GM20000 (cell line): ENCODE measurements at places on chromosomes 16 and 17.

DNA sequence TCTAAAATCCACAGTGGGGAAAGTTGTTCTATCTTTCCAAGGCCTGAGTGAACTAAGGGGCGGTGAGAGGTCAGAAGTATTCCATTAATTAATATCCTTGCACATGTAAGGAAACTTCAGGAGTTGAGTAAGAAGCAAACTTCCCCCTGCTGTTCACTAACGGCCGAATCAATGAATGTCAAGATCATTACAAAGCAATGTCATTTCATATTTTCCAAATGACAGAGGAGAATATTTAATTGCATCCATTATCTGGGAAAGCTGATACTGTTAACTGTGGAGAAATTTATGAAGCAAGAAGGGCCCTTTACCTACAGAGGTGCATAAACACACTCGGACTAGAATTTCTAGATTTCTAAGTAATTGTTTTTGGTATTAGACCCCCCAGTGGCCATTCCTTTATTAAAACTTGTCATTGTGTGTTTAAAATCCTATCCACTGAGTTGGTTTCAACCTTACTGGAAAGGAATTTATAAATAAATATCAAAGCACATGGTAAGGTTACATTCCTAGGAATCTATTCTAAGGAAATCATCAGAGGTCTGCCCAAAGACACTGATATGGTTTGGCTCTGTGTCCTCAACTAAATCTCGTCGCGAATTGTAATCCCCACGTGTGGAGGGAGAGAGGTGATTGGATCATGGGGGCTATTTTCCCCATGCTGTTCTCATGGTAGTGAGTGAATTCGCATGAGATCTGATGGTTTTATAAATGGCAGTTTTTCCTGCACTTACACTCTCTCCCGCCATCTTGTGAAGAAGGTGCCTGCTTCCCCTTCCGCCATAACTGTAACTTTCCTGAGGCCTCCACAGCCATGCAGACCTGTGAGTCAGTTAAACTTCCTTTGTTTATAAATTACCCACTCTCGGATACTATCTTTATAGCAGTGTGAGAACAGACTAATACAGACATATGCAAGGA, 20.4 kb upstream of the SMURF2 start:
- DNase-seq = no peak

DNA sequence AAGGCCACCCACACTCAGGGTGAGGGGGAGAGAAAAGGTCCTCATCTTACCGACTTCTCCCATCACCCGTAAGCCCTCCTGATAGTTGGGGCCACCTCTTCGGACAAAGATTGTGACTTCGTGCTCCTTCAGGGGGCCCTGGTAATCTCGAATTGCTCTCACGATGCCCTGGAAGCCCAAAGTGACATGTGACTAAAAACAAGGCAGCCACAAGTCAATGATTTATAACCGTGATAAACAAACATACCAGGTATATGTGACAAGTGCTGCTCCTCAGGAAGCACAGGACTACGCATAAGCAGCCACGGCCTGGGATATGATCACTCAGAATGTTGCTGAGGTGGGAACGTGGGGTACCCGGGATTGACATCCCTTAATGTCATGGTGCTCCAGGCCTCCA, 17.1 kb downstream of the ACLY start:
- DNase-seq = no peak

- DNase-seq = no peak
These were observed 21.0 kb downstream of the CBX4 start for GRCh38 chr17:79818026-79818758.

DNA sequence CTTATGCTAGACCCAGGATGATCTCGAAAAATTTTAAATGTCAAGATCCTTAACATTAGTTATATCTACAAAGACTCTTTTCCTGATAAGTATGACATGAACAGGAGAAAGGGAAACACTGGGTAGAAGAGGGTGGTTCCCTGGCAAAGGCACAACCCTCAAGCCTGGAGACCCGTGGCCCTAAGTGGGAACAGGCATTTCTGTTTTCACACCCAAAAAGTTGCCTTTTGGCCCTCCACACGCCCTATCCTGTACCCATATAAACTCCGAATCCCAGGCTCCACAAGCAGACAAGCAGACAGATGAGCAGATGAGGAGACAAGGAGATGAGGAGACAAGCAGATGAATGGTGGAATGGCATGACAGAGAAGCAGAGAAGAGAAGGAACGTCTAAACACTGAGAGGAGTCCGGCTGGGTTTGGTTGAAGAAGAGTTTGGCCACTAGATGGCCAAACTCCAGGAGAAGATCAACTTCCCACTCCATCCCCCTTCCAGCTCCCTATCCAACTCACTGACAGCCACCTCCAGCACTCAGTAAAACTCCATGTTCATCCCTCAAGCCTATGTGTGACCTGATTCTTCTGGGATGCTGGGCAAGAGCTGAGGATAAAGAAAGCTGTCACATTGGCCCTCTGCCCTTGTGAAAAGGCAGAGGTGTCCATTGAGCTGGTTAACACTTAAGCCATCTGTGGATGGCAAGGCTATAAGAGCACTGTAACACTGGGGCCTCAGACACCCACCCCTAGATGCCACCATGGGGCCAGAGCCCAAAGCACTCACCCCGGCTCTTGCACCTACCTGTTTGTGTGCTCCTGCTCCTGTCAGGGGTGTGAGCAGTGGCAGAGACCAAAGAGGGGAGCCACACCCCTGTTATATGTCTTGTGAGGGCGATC, 139.6 kb upstream of the FAM20A start:
- no peak for DNase-seq

DNA sequence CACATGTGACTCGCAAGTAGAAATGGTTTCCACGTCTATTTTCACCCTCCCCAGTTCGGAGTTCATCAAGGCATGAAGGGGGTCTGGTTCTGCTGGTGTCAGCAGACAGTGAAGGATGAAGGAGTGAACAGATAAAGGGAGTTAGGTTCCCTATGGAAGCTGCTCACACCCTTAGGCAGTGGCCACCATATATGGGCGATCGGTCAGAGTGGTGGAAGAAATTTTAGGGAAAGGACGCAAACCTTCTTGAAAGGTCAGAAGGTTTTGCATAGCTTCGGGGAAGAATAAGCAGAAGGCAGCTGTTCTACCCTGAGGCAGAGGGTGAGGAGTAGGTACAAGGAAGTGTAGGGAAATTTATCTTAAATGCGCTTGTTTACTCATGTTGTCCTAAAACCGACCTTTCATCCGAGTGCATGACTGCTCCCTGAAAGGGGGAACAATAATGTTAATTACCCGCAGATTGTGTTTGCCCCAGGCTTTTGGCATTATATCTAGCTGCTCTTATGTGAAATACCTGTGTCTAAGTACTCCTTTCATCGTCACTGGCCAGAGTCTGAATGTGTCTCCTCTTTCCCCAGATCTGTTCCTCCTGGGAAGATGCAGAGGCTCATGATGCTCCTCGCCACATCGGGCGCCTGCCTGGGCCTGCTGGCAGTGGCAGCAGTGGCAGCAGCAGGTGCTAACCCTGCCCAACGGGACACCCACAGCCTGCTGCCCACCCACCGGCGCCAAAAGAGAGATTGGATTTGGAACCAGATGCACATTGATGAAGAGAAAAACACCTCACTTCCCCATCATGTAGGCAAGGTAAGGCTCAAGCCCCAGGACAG, 12.5 kb downstream of the CDH5 start:
- no peak for DNase-seq

- DNase-seq = no peak
These were observed 23.0 kb downstream of the HBQ1 start for GRCh38 chr16:203246-203645.

DNA sequence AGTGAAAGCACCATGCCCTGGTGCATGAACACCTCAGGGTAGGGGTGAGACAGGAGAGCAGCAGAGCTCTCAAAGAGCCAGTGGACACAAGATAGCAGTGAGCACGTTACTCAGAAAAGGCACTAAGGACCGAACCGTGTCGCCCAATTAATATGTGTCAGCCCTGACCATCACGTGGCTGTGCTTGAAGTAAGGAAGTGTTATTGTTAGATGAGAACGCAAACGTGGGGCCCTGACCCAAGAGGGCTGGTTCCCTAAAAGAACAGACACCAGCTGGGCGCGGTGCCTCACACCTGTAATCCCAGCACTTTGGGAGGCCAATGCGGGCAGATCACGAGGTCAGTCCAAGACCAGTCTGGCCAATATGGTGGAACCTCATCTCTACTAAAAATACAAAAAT, 16.3 kb downstream of the AXIN1 start:
- no peak for DNase-seq

DNA sequence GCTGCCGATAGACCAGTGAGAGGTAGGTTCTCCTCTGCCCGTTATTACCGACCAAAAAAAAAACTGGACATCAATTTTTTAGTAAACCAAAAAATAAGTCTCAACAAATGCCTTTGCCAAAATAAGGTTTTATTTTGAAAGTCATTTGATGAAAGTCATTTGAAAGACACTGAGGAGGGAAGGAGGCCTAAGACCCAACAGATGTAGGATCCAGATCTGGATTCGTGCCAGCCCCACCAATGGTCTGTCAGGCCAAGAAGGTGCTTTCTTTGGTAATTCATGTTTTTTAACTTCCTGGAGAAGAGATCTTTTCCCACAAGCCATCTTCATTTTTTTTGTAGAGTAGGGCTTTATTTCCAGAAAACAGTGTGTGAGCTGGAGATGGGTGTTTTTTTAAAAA, 18.1 kb downstream of the NTAN1 start:
- DNase-seq = no peak

DNA sequence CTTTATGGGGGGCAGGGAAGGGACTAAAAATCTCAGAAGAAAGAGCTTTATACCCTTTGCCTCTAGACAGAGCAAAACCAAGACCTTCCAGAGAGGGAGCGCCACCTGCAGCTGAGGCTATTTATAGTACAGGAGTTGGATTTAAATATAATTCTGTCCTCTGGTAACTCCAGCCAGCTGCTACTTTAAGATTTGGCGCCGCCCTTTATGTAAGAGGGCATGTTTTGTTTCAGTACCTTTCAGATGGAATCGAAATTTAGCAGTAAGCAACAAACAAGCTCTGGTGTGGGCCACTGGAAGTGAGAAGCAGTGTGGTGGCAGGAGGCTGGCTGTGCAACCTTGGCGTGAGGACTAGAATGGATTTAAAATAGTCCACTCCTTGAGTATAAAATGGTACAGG, 5.2 kb upstream of the GUCY2D start:
- DNase-seq = no peak

DNA sequence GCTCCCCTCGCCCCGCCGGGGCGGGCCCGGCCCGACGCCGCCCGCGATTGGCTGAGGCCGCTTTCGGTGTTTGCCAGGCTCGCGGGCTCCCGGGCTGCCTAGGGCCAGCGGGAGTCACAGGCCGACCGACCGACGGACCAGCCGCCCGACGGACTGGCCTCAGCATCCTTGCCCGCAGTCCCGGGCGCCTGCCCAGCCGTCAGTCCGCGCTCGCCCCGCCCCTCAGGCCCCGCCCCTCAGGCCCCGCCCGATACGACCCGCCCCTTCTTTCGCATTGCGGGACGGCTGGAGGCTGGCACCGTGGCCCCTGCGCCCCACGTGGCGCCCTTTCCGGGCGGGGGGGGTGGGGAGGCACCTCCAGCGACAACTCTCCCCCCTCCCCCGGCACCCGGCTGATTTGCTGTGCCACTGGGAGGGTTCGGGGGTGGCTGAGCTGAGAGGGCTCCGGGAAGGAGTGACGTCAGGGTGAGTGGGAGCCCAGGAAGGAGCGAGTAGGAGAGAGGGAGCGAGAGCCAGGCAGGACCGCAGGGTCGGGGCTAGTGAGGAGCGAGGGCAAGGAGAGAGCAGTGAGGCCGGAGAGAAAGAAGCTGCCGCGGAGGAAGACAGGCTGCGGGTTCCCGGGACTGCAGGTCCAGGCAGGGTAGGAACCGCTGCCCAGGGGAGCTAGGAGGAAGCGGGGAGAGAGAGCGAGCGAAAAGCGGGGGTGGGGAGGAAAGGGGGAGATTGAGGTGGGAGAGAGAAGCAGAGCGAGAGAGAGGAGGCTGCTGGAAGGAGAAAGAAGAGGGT, at the start of gene ASPHD1:
ASPHD1 (plus strand) TSS at position 387 of the 786 bp plus-strand sequence. CDS start 484 bp downstream, outside the sequence.
- DNase-seq = peak; percentile 94

- no peak for DNase-seq
These were observed 51.9 kb downstream of the SLFN5 start for GRCh38 chr17:35294756-35295155.
